ENCODE measurements at places on chromosomes 16 and 17. TPM values are rescaled to one million over a fixed set of nuclear protein-coding genes. Genes with fewer than 3 reads are reported as not detected.
A peak's percentile ranks its signal among the peaks of the same experiment; 100 is the strongest.

DNA sequence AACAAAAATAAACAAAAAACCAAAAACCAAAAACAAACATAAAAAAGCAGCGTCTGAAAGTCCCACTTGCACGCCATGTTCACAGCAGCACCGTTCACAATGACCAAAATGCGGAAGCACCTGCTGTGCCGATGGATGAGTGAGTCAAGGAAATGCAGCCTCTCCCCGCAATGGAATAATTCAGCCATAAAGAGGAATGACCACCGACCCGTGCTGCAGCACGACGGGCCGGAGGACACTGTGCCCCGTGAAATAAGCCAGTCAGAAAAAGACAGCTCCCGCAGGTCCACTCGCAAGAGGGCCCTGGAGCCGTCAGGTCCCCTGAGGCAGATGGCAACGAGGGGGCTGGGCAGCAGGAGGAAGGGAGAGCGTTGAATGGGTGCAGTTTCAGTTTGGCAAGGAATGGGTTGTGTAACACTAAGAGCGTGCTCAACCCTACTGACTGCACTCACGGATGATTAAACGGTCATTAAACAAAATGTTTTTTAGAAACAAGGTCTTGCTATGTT, 5.1 kb downstream of the CLCN7 start:
- H3K4me3 ChIP-seq = no peak overlapping the region
- no peaks in the 10 kb centered on the region for H3K27me3 ChIP-seq
- H3K36me3 ChIP-seq = peaks cover 4% of the 10 kb centered on the region
- no peak for DNase-seq

DNA sequence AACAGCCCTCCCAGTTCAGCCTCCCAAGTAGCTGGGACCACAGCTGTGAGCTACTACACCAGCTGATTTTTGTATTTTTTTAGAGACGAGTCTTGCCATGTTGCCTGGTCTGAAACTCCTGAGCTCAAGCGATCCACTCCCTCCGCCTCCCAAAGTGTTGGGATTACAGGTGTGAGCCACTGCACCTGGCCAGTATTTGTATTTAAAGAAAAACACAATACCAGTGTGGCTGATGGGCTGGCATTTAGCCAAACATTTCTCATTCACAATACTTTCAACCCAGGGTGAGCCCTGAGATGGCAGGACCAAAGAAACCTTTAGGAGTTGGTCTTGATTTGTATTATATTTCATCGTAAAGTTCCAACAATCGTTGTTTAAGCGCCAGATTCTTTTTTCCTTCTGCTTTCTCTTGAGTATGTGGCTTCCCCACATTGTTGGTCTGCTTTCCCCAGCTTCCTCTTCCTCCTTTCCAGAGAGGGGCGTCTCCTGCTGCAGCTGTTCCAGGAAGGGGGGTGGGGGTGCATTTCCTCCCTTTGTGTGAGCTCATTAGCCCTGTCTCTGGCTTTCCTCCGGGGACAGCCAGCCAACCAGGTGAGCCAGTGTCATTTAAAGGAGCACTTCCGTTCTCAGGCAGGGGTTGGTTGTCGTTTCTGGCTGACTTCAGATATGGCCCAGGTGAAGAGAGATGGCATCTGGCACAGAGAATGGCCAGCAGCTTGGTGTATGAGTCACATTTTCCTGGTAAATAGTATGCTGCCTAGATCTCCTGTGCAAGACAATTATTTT, 79.9 kb downstream of the GPRC5B start:
- no peaks in the 10 kb centered on the region for H3K36me3 ChIP-seq
- no peaks in the 10 kb centered on the region for H3K27me3 ChIP-seq
- H3K27ac ChIP-seq = peak overlapping the region; percentile 56
- H3K4me3 ChIP-seq = peak overlapping the region; percentile 15
- peak; percentile 43 for DNase-seq
- no peaks in the 10 kb centered on the region for H3K4me1 ChIP-seq

Gene DPEP3
- 0.31 TPM for total RNA-seq

DNA sequence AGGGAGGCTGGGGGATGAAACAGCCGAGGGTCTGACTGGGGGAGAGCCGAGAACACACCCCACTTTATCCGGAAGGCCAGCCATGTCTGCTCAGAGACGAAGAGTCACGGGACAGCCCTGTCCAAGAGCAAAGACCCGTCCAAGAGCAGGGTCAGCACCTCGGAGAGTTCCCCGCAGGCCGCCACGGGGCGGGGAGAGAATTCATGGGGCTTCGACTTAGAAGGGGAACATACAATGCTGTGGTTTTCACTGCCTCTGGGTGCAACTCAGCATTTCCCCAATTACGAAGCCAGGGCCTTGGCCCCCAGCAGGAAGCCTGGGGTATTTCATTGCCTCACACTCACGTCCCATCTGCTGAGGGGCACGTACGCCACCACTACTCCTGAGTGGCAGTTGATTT, 59.3 kb downstream of the JPH3 start:
- H3K4me1 ChIP-seq = no peaks in the 10 kb centered on the region
- peak; percentile 4 for DNase-seq
- no peak overlapping the region for H3K4me3 ChIP-seq
- no peaks in the 10 kb centered on the region for H3K27me3 ChIP-seq
- no peaks in the 10 kb centered on the region for H3K36me3 ChIP-seq
